ENCODE measurements at places on chromosomes 6 and 20. TPM values are rescaled to one million over a fixed set of nuclear protein-coding genes. Genes with fewer than 3 reads are reported as not detected.

Gene MYCT1
- 13.8 TPM for total RNA-seq

DNA sequence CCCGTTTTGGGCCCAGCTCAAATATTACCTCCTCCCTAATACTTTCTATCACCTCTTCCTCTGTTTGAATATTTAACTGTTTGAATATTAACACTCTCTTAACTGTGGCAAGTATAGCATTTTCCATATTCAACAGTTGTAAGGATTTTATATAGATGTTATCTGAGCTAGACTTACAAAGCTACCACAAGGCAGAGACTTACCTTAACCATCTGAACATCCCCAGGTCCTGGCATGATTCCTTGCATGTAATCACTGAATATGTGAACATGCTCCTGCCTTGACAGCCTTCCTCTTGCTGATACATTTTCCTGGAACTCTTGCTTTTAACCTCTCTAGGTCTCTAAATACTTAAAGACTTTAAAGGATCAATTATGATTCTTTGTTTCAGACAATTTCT is 182.4 kb downstream of the MCHR2 start:
- H3K27ac ChIP-seq: no peak overlapping the region
- no peaks in the 10 kb centered on the region for H3K36me3 ChIP-seq
- no peak for DNase-seq
- no peaks in the 10 kb centered on the region for H3K4me1 ChIP-seq

GRCh38 chr20:15564981-15565380 is 1008.3 kb downstream of the KIF16B start:
- no peaks in the 10 kb centered on the region for H3K27me3 ChIP-seq
- H3K36me3 ChIP-seq: no peaks in the 10 kb centered on the region
- H3K4me1 ChIP-seq: no peaks in the 10 kb centered on the region
- no peak overlapping the region for H3K4me3 ChIP-seq

DNA sequence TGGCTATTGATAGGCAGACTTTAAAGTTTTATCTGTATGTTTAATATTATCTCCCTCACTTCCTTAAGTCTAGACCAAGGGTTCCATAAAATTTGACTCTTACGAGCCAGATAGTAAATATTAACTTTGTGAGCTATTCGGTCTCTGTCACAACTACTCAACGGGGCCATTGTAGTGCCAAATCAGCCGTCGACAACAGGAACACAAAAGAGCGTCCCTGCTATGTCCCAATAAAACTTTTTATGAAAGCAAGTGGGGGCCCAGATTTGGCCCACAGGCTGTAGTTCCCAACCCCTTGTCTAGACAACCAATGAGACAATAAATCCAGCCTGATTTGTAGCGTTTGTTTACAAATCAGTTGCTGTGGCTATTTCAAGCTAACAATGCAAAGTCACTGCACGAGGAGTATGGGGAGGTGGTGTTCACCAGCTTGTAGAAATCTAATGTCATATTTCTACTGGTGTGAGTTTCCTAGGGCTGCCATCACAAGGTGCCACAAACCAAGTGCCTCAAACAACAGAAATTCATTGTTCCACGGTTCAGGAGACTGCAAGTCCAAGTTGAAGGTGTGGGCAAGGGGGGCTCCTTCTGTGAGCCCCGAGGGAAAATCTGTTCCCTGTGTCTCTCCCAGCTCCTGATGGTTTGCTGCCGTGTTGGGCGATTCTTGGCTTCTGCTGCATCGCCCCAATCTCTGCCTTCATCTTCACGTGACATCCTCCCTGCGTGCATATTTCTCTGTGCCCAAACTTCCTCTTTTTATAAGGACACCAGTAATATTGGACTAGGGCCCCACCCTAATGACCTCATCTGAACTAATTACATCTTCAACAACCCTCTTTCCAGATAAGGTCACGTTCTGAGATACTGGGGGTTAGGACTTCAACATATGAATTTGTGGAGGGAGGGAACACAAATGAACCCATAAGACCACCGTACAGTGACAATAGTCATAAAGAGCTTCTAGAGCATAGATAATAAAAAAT is 356.0 kb upstream of the JARID2 start:
- H3K4me1 ChIP-seq: peaks cover 18% of the 10 kb centered on the region
- no peaks in the 10 kb centered on the region for H3K36me3 ChIP-seq
- H3K4me3 ChIP-seq: no peak overlapping the region
- no peaks in the 10 kb centered on the region for H3K27me3 ChIP-seq
- DNase-seq: no peak

DNA sequence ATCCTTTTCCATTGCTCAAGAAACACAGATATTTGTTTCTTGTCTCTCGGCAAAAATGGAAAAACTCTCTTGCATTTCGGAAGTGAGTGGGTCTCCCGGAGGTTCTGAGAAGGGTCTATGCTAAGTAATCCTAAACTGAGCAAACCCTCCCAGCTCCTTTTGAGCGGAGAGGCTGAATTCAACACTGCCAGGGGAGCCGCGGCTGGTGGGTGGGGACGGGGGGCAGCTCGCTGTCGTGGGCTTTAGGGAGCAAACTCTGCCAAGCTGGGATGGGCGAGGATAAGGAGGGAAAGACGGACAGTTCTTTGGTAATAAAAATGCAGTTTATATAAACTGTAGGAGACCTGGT is 211.4 kb downstream of the FOXC1 start:
- H3K36me3 ChIP-seq: no peaks in the 10 kb centered on the region
- no peaks in the 10 kb centered on the region for H3K27me3 ChIP-seq
- no peak overlapping the region for H3K27ac ChIP-seq
- no peak for DNase-seq
- H3K4me1 ChIP-seq: peaks cover 12% of the 10 kb centered on the region

Measured in heart right ventricle (tissue), 16 donors.